Left ventricle myocardium inferior (tissue), 1 donor: ENCODE measurements at places on chromosomes 5 and 9. TPM values are rescaled to one million over a fixed set of nuclear protein-coding genes. Genes with fewer than 3 reads are reported as not detected.

The TAF11L10 gene
- not detected for total RNA-seq

- DNase-seq: no peak
Observed at GRCh38 chr5:141640698-141641097, 3.9 kb downstream of the RELL2 start.

The PCDHAC2 gene
- total RNA-seq: 0.36 TPM

The FBXW5 gene
- 157 TPM for total RNA-seq

The MARVELD2 gene
- 0.96 TPM for total RNA-seq

DNA sequence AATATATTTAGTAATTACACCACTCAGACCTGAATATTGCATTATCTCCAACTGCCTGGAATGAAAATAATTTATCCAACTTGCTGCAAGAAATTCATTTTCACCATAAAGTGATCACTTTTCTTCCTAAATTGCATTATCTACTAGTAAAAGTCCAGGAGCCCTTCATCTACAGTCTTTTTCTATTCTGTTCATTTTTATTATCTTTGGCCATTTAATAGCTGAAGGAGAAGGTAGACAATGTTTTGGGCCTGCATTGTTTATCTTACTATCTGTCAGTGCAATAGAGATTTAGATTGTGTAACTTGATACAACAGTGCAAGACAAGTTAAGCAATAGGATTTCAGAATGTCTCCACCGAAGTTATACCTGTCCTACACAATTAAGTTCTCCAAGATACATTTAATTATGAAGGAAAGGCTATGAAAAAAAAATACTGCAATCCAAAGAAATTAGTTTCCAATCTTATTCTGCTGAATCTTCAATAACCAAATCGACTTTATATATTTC, 1339.7 kb upstream of the CDH6 start:
- no peak for DNase-seq

The CTSV gene
- total RNA-seq: 0.14 TPM

DNA sequence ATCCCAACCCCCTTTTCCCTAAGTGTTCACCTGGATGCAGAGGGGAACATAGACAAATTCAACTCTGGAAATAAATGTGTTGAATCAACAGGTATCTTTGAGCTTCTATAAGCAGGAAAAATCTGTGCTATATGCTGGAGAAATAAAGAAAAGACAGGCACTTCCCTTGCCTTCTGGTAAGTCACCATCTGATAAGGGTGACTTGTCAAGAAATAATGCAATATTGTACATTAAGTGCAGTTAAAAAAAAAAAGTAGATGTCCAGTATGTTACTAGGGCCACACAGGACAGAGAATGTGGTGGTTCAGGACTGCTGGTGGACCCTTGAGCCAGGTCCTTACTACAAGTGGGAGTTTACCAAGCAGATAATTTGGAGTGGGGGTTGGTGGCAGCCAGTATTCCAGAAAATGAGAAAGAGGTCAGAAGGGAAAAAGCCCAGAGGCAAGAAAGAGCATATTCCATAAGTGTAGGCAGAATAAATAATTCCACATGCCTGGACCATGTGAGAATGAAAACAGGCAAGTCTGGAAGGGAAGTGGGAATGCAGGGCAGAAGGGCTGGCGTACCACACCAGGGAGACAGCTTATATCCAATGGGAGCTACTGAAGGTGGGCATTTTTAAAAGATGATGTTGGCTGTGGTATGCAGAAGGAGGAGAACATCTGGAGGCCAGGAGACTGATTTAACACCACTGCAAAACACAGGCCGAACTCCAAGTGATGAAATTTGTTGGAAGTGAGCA, 209.9 kb downstream of the SEMA5A start:
- DNase-seq: no peak

The C9orf50 gene
- not detected for total RNA-seq

DNA sequence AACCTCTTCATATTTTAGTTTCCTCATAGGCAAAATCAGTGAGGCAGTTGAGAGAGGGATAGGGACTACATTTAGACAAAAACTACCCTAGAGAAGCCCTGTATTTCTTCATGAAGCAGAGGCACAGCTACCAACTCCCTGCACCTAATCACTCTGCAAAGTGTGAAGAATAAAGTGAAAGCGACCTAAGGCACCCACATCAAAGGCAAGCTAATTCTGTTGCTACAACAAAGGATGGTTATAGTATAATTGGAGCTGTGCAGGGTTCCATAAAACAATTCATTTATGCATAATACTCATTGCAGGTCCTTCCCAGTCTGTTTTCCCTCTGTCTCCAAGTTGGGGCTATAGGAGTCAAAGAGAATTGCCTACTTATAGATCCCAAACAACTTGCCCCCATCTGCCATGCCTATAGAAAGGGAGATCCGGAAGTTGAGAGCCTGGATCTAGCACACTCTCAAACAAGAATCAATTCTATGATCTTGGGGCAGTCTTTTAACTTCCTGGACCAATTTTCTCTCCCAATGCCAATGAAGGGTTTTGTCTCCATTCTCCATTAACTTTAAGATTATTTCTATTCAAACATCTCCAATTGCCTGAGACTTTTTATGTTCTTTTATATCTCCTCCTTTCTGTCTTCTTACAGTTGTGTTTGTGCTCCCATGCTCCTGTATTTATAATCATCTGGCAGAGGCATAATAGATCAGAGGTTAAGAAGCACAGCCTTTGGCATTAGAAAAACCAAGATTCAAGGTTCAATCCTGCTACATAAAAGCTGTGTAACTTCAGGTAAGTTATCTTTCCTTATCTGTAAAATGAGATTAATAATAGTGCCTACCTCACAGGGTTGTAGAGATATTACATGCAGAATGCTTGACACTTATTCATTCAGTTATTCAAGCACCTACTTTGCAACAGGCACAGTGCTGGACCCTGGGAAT, 56.0 kb upstream of the PTGER4 start:
- DNase-seq: no peak

The PCDHB16 gene
- total RNA-seq: 1.4 TPM

DNA sequence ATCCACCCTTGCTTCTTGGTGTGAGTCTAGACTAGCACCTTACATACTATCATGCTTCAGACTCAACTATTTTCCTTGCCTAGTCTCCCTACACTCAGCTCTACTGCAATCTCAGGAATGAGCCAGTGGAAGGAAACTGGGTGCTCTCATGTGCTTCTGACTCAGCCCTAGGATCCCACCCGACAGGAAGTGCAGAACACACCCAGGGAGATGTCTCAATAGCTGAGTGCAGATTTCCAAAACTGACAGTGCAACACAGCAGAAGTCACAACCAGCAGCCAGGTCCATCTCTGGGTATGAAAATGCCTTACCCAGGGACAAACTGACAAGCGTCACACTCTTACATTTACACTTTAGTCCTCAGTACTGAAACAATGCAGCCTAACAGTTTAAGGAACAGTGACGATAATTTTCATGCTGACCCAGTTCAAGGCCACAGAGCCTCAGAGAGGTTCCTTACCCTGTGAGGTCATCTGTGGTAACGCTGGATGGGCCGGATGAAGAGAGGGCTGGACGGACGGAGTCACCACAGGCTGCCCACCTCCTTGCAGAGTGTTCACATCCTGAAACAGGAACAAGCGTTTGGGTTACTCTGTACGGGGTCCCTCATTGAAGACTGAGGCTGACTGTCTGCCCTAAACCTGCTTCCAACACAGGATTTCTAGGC, 33.0 kb downstream of the FKBP15 start:
- peak; percentile 17 for DNase-seq

The CDH6 gene
- 2.8 TPM for total RNA-seq

GRCh38 chr5:65623482-65623881, 651 bp downstream of the TRIM23 start:
- no peak for DNase-seq

The LCN2 gene
- not detected for total RNA-seq

The OTP gene
- not detected for total RNA-seq

- DNase-seq: no peak
Observed at GRCh38 chr9:135605238-135605781, 34.0 kb downstream of the GLT6D1 start.

- DNase-seq: no peak
Observed at GRCh38 chr5:142455856-142456255, 131.0 kb upstream of the SPRY4 start.

- DNase-seq: no peak
Observed at GRCh38 chr5:105789246-105789645, 1881.5 kb downstream of the EFNA5 start.

DNA sequence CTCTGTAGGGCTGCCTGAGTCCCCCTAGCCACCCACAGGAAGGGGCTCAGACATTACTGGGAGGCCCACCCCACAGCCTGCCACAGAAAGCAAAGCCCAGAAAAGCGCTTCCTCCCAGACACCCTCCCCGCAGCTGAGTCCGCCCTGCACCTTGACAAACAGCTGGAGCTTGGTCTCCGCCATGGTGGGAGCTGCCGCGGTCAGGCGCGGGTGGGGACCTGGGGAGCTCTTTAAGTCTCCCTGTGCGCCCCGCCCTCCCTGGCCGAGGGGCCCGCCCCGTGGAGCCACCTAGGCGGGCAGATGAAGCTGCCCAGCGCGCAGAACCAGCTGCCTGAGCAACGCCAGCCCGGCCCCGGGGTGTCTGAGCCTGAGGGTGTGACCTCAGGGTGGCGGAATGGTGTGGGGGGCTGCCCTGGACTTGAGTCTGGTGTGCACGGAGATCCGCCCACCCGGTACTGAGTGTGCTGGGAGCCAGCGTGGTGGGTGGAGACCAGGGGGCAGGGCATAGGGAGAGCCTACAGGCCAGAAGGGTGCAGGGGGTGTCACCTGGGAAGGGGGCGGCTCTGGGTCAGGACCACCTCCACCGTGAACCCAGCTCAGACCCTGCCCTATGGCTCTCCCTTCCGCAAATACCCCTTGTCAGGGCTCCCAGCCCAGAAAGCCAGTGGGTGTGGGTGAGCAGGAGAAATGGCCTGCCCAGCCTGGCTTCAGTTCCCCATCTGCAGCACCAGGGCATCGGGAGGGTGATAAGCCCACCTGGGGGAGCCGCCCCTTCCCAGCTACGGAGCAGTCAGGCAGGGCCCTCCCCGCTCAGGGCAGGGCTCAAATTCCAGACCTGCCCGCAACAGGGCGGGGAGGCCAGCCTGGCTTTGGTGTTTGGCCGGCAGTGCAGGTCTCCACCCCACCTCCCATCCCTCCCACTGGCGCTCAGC, at the start of gene CLIC3:
CLIC3 (minus strand) TSS at position 208 of the 932 bp plus-strand sequence; CDS start at position 183, 25 bp downstream.
- DNase-seq: no peak

DNA sequence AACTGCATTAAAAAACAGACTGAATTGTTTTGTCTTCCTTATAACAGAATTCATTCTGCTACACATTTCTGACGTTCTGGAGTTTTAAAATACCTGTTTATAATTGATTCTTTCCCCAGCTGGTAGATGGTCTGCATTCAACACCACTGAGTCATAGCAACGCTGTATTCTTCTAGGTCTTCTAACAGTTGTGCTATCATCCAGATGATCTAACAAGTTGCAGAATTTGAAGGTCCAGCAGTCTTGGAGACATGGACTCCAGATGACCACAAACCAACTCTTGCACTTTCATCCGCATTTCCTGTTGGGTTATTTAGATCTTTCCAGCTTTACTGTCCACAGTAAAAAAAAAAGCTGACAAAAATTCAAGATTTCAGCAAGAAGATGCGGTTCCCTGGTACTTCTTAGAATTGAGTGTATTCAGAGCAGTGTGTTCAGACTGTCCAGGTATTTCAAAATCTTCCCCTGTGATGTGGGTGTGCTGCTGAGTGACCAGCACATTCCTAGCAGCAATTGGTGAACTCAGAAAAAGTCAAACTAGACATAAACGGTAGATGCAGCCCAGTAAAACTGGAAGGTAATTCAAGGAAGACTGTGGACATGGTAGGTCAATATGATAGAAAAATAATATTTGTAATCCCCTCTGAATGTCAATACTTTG, 50.2 kb downstream of the CSNK1A1 start:
- DNase-seq: no peak

GRCh38 chr9:36999728-37000333, 34.2 kb downstream of the PAX5 start:
- no peak for DNase-seq

GRCh38 chr9:113345190-113345589, 4.2 kb upstream of the BSPRY start:
- no peak for DNase-seq

DNA sequence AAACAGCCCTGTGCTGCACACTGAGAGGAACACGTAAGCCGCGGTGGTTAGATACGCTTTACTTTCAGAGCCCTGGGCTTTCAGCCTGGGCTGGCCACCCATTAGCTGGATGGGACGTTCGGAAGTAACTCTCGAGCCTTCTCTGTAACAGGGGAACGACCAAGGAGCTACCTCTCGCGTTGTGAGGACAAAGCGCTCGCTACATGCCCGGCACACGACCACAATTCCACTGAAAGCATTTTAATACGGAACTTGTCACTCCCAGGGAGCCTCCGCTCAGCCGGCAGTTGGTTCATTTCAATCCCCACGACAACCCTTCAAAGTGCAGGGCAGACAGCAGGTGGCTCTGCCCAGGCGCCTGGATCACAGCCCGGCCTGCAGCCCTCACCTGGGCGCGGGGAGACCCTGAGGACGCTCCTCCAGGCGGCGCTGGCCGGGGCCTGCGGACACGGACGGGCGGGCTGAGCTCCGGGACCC, 368 bp downstream of the SURF1 start:
- no peak for DNase-seq

DNA sequence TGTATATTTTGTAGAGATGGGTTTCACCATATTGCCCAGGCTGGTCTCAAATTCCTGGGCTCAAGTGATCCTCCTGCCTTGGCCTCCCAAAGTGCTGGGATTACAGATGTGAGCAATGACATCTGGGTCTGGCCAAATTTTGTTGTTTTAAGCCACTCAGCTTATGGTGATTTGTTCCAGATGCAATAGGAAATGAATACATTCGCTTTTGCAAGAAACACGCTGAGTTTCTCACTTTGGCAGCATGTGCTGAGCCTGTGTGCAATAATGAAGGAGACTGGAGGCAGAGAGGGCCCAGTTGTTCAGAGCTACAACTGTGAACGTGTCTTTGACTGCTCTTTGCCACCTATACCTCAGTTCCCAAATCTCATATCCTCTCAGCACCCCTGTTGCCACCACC, 56.4 kb downstream of the KIF4B start:
- no peak for DNase-seq

- no peak for DNase-seq
Observed at GRCh38 chr5:140551872-140552271, 4.4 kb downstream of the EIF4EBP3 start.

- DNase-seq: no peak
Observed at GRCh38 chr5:56550227-56550626, 265.1 kb upstream of the MAP3K1 start.

DNA sequence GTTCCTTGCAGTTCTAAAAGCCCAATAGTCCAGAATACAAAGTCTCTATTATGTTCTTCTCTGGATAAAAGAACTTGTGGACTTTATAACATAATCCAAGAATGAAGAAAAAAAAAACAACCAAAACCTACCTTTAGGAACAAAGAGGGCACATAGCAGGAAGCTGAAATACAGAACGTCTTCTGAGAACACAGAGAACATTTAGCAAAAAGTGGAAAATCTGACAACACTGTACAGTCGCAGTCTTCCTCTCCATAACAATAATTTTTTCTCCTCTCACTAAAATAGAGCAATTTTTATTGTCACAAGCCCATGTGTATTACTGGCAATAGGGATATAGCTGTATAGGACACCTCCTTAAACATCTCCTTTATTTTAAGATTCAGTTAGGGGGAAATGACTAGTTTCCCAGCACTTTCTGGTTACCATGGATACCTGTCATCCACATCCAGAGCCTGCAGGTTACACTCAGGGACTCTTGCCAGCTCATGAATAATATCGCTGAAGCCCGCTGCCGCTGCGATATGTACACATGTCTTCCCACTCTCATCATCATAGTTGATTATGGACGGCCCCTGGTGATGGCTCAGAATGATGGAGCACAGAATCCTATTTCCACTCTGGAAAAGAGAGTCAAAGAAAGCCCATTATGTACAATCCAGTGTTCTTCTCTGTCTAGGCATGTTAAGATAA, 106.5 kb downstream of the ANKRD55 start:
- DNase-seq: no peak

GRCh38 chr9:89955626-89956025, 350.8 kb downstream of the GADD45G start:
- DNase-seq: no peak
